ENCODE measurements at places on chromosomes 1 and 21.

DNA sequence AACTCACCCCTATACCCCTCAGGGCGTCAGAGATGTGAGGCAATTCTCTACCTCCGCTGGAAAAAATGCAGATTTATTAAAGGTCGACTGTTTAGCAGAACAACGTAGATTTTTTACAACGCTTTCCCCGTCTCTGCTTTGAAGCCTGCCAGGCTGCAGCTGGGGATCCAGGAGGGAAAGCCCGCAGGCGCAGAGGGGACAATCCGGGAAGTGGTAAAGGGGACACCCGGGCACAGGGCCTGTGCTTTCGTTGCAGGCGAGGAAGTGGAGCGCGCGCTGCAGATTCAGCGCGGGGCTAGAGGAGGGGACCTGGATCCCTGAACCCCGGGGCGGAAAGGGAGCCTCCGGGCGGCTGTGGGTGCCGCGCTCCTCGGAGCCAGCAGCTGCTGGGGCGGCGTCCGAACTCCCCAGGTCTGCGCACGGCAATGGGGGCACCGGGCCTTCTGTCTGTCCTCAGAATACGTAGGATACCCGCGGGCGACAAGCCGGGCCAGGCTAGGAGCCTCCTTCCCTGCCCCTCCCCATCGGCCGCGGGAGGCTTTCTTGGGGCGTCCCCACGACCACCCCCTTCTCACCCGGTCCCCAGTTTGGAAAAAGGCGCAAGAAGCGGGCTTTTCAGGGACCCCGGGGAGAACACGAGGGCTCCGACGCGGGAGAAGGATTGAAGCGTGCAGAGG is 5.5 kb downstream of the SIM2 start:
- no peak for DNase-seq

DNA sequence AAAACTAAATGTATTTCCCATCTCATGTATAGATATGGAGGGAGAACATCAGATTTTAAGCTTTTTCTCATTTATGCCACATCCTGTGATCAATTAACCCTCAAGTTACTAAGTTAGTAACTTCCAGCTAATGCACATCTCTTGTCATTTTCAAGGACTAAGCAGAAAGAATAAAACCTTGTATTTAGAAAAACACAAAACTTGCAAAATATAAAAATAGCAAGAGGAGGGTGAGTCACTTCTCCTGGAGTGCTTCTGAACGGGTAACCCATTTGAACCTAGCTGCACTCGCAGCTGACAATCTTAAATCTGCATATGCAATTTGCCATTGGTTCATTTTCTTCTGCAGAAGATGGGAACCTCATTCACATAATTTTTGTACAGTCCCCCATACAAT is 500.5 kb downstream of the SETD4 start:
- DNase-seq, result no peak

DNA sequence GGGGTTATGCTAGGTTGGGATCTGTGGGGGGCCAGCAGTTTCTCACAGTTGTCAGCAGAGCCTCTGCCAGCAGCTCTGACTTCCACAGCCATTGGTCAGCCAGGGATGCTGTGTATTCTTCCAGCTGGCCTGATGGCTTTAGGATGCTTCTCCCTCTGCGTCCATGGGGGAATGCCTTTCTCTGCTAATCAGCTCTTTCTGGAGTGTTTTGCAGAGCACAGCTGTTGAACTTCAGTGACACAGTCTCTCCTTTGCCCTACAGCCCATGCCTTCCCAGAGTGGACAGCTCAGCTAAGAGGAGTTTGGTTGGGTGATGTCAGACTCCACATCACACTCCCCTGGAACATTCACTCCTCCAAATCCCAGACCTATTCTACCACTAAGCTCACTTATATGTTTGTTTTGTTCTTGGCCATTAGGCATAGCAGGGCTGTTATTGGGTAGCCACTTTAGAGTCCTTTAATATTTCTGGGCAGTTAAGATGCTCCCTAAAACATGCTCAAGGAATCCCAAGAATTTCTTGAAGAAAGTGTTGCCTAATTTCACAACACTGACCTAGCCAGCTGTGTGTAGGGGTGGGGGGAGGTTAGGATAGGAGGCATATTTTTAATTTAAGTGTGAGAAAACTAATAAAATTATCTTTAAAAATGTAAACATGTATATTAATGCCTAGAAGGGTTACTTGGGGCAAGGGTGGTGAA is 75.3 kb upstream of the KIAA0040 start:
- no peak for DNase-seq

DNA sequence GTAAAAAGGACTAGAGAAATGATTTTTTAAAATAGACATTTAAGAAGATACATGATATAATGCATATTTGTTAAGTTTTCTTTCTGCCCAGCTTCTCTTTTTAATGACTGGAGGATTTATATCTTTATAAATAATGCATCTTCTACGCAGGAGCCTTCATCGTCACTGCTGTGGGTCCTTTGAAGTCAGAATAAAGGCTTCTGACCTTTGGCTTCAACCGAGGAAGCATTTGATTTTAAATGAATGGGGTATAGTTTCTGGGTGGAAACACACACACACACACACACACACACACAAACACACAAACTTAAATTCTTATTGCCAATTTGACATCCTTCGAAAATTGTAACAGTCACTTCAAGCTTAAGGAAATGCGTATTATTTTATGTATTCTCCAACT is 690.9 kb downstream of the BRINP3 start:
- no peak for DNase-seq

GRCh38 chr1:9473032-9473807 is 66.0 kb upstream of the SLC25A33 start:
- no peak for DNase-seq

DNA sequence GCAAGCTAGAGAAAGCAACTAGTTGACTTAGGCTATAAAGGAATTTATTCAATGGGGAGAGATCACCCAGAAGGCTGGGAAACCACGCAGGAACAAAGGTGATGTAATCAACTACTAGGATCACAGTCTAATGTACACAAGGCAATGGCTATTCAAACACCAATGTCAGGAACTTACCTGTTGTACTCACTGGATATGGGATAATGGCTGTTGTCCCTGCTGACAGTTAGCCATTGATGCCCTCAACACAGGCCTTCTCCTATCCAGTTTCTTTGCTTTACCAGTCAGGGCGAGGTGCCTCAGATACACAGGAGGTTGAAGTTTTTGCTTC is 32.3 kb downstream of the C21orf91 start:
- no peak for DNase-seq

DNA sequence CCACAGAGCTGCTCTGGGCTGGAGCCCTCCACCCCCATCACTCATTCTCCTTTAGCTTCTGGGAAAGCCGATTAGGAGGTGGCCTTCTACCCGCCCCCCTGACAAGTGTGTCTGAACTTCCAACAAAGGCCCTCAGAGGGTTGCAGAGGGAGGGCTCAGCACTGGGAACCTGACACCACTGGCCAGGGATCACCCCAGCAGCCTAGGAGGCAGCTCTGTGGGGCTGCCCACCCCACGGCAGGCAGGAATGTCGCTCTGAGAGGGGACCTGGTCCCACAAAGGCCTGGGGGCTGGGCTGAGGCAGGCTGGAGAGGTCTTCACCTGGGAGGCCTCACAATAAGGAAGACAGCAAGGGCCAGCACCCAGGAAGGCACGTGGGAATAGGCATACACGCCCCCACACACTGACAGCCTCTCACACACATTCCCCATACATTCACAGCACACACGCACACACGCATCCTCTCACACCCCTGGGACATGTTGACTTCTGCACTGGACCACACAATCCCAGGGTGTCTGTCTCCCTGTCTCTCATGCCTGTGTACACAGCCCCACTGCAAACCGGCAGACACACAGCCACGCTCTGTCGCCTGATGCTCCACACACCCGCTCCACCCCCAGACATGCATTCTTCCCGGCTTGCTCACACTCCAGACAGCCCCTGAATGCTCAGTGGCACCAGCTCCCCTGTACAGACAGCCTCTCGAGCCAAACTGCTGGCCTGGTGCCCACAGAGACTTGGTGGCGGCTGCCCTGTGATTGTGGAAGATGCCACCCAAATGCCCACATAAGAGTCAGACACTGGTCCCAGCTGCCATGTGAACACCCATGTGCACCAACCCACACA is 30.7 kb downstream of the DMBX1 start:
- no peak for DNase-seq

- DNase-seq, result no peak
Observed at GRCh38 chr1:51073456-51073855, 28.6 kb upstream of the C1orf185 start.

DNA sequence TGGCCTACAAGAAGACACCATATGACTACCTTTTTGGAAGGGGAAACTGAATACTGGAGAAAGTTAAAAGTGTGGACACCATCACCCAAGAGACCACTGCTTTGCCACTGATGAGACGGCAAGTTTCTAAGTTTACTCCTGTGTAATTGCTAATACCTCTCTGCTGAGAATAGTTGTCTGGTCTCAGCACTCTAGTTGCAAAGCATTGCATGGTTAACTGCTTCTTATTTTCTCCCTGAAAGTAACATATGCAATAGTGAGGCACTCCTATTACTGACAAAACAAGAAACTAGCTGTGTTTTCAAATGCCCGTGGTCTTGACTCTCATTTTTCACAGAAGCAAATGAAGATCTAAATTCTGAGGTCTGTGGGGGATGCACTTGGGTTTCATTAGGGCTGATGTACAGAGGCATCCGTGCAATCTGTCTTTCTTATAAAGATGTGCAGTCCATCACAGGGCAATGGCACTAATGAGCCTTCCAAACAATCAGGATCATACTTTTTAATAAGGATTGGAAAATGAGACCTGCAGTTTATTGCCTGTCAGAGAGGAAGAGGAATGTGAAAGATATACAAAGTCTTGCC is 62.9 kb downstream of the IFI44 start:
- no peak for DNase-seq

- DNase-seq, result no peak
Observed at GRCh38 chr21:19276665-19277064, 873.1 kb upstream of the TMPRSS15 start.

- no peak for DNase-seq
Observed at GRCh38 chr1:191086910-191087309, 609.2 kb upstream of the BRINP3 start.

DNA sequence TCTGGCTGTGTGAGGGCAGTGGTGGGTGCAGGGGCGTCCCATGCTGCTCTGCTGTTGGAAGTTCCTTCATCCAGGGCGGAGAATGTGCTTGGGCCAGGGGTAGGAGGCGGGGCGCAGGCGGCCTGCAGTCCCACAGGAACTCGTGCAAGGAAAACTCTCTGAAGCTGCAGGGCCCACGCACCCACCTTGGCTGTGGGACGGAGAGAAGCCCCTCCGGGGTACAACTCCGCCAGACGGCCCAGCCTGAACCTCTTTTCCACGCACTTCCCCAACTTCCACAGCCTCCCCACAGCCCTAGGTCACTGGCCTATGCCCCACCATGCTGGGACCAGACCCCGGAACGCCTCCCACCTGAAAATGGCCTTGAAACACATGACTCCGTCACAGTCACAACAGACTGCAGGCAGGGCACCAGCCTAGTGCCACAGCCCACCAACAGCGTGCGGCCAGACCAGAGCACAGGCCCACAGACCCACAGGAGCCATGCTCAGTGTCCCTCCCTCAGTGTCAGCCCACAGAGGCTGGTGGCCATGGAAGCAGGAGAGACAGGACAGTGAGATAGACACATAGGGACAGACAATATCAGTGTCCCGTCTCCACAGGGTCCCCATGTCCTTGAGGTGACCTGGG is 47.8 kb downstream of the WNT9A start:
- no peak for DNase-seq

DNA sequence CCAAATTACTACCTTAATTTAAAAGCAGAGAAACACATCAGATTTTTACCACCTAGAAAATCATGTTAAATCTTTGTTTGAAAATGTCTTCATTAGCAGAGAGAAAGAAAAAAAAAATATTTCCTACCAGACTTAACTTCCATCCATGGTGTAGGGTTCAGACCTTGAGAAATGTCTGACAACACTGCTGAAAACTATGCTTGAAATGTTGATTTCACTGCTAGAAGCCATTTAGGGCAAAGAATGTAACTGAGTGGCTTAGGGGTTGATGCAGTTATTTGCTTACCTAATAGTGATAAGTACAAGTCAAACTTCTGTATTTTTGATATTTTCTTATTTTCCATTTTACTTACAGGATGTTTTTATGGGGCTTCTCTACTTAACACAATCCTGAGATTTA is 495.6 kb upstream of the NEGR1 start:
- DNase-seq, result no peak

GRCh38 chr1:32341186-32341757 is 5.2 kb upstream of the MARCKSL1 start:
- DNase-seq, result no peak

DNA sequence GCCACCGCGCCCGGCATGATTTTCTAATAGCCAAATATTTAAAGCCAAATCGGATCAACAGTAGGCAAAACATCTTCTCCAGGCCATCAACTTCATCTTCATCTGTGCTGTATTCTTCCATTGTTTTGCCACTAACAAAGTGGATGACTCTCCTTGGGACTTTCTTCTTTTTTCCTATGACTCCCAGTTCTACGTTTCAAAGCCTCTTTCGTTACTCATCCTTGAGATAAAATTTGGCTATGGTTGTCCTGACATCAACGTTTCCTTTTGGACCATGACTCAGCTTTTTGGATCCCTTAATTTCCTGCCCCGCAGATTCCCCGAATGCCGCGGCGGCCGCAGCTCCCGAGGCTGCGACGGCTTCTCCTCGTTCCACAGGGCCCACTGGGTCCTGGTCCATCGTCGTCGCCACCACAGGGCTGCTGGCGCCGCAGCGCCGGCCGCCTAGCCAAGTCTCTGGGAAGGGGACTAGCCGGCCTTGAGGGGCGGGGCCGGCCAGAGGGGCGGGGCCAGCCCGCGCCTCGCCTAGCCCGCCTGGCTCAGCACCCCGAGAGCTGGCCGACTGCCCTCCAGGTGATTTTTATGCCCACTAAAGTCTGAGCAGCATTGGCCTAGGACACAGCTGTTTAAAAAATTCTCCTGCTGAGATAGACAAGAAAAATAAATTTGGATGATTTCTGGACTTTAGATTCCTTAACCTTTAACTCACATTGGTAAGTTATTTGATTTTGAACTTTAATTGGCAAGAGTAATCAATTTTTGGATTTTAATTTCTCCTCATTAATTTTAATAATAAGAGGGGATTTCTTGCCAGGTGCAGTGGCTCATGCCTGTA is 93.9 kb downstream of the ADCY10 start:
- DNase-seq, result no peak
